Fibroblast of skin of scalp (primary cell): ENCODE measurements at places on chromosomes 13 and 19.
A peak's percentile ranks its signal among the peaks of the same experiment; 100 is the strongest.

GRCh38 chr19:40217934-40218890 lies at the start of gene TTC9B:
TTC9B (minus strand) TSS chr19:40218384; CDS start chr19:40218381, 3 bp downstream.
- DNase-seq: peak; percentile 25

- DNase-seq: no peak
These were observed 11.3 kb downstream of the KHSRP start for GRCh38 chr19:6413291-6413690.

- peak; percentile 95 for DNase-seq
These were observed 40.6 kb downstream of the COL4A2 start for GRCh38 chr13:110347535-110348308.

DNA sequence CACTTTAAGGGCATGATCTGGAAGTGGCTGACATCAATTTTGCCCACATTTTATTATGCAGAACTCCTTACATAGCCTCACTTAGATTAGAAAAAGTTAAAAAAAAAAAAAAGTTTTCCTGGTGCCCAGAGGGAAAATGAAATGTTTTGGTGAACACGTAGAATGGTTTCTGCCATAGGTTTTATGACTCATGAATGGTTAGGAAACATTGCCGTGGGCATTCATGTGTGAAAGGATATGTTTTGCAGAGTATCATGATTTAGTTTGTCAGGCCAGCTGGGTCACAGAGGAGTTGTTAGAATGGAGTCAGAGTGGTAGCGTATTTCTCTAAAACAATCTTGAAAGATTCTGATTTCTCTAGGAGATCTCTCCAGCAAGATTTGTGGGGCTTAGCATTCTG lies 133.8 kb downstream of the MRPL57 start:
- DNase-seq: no peak

- no peak for DNase-seq
These were observed 159.3 kb downstream of the UGGT2 start for GRCh38 chr13:95893861-95894260.

DNA sequence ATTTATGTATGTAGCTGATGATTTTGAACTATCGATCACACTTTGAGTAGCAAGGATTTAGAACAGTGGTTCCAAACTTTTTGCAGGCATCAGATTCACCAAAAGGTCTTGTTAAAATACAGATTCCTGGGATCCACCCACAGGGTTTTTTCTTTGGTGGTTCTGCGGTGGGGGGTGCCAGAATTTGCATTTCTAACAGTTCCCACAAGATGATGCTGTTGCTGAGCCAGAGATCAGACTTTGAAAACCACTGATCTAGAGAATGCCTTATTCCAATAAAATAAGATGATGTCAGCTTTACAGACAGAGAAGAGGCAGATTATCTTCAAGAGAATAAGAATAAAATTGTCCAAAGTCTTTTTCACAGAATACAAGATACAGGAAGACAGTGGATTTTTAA lies 80.9 kb upstream of the SHISA2 start:
- DNase-seq: no peak

DNA sequence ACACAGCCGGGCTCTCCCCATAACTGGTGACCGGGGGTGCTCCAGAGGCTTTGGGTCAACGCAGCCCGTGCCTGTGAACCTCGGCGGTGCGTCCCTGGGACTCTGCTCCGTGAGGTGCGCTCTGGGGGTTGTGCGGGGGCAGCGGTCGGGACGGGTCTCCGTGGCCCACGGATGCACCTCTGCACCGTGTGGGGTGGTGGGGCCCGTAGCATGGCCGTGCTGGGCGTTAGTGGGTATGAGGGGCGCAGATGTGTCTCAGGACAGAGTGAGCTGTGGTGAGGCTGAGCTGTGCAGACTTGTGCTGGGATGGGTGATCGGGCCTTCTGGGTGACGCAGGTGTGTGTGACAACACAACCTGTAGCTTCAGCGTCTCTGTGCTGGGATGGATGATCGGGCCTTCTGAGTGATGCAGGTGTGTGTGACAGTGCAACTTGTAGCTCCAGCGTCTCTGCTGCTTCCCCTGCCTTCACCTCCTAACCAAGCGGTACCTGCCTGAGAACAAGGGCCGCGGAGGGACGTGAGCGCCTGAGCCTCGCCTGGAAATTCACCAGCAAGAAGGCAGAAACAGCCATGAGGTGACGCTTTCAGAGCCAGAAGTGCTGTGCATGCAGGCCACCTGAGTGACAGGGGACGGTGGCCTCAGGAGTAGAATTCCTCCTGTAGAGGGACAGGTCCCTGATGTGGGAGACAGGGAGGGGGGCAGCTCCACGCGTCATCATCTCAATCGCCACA lies 599 bp downstream of the ZNF331 start:
- DNase-seq: no peak

GRCh38 chr19:51507640-51508058 lies 6.0 kb upstream of the SIGLEC12 start:
- no peak for DNase-seq

DNA sequence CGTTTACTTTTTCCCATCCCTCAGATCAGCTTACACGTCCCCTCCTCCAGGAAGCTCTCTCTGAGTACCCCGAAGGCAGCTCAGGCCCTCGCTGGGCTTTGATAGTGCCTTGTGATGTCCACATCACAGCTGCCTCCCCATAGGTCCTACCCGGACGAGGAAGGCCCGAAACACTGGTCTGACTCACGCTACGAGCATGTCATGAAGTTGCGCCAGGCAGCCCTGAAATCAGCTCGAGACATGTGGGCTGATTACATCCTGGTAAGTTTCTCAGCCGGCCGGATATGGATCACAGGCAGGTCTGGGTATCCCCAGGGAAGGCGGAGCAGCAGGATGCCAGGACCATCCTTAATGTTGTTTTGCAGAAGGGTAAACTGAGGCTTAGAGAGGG lies 4.8 kb downstream of the COLGALT1 start:
- DNase-seq: peak; percentile 59
